ENCODE measurements at places on chromosomes 5 and 9.

GRCh38 chr5:160486573-160486972 is 64.9 kb downstream of the PTTG1 start:
- no peak for DNase-seq

DNA sequence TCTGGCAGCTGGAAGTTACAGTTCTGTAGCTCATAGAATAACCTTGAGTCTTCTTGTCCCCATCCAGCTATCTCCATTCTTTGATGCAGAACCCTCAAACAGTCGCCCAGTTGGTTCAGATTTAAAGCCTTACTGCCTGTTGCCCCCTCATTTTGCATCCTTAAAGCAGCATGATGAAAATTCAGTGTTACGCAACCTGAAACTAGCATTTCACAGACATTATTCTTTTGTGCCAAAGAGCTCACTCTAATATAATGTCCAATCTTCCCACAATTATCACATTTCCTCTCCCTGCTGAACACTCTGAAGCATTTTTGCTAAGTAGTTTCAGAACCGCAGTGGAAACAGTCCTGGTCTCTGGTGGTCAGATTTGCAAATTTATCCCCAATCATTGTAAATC is 318.0 kb downstream of the PSAT1 start:
- DNase-seq = no peak

DNA sequence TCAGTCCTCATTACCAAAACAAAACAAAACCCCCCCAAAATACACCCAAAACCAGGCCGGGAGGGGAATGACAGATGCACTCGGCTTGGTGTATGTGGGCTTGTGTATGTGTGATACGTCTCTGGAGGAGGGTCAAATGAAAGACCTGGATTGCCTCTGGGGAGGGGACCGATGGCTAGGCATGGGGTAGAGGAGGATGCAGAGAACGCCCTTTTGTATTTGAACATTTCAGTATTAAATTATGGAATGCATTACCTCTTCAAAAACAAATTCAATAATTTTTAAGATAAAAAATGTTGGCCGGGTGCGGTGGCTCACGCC is 61.4 kb downstream of the LMX1B start:
- DNase-seq = no peak

DNA sequence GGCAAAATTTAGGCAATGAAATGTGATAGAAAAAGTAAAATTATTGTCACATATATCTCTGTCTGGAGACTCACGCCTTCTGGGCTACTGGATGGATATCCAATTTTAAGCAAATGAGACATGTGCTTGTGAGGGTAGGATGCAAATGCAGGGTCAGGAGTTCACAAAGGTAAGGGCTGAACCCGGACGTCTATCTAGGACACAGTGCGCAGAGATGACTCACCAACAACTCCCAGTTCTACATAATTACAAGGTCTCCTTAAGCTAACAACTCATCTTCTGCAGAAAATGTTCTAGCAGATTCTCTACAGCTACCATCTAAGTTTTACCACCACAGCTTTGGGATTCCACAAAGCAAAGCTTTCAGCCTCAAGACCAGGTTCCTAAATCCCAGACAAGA is 160.5 kb downstream of the ENTREP1 start:
- DNase-seq = no peak

DNA sequence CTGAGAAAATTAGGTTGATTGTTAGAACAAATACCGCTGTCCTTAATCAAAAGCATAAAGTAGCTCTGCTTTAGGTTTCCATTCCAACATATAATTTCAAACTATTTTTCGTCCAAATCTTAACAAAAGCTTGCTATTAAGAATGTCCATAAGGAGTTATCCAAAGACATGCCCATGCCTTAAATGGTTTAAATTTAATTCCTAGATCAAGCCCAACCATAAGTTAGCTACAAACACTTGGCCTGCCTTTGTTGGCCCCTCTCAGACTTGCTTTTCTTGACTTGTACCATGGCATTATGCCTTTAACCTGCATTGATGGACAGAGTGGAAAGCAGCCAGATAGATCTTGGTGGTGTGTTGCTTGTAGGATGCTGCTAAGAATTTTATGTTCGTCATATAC is 8.8 kb downstream of the GARNL3 start:
- no peak for DNase-seq

GRCh38 chr5:52469420-52469819 is 318.3 kb upstream of the ITGA1 start:
- DNase-seq = no peak

GRCh38 chr9:6716766-6717165 is 41.0 kb upstream of the KDM4C start:
- no peak for DNase-seq

DNA sequence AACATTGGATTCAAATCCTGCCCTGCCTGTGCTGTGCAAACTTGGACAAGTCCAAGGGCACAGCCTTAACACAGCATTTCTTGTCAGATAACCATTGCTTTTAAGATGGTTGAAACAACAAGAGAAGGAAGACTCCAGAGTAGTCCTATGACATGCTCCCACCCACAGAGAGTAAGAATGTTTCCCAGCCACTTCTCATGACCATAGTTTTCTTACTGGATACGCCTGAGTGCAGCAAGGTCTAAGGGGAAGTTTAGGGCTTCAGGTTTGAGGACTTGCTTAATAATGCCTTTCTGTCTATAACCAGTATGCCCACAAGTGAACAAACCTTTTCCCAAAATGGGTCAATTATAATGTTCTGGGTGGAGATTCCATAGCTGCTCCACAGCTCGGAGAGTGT is 126.4 kb downstream of the SLF1 start:
- DNase-seq = no peak

GRCh38 chr5:176654856-176655255 is 7.6 kb downstream of the TSPAN17 start:
- no peak for DNase-seq

DNA sequence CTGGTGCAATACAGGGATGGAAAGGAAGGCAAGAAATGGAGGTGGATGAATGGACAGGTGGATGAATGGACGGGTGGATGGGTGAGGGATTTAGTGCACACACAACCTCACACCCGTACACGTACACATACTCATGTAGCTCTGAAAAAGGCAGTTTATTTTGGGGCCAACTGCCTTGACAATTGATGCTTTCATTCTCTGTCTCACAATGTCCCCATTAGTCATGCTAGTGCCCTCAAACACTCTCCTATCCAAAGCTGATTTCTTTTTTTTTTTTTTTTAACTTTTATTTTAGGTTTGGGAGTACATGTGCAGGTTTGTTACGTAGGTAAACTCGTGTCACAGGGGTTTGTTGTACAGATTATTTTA is 495.0 kb downstream of the DMAC1 start:
- no peak for DNase-seq

DNA sequence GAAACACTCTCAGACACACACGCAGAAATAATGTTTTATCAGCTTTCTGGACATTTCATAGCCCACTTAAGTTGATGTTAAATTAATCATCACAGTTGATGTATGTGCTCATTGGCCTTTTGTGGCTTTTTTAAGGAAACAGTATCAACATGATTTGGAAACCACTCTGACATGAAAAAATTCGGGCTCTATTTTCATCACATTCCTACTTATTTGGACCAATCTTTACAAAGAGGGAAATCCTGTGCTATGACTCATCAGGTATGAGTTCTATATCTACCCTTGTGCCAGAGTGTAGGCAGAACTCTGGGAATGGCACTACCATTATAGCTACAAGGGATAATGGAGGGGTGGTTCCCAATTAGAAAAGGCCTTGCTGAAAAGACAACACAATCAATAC is 388.4 kb upstream of the PTGER4 start:
- no peak for DNase-seq

GRCh38 chr9:27414220-27414761 is 109.8 kb upstream of the IFNK start:
- no peak for DNase-seq

- no peak for DNase-seq
These were observed 57.0 kb upstream of the NEURL1B start for GRCh38 chr5:172583931-172584511.

GRCh38 chr9:68895741-68896478 is 118.0 kb downstream of the PRKACG start:
- no peak for DNase-seq

GRCh38 chr5:65546141-65546540 is 16.8 kb downstream of the CENPK start:
- DNase-seq = no peak

DNA sequence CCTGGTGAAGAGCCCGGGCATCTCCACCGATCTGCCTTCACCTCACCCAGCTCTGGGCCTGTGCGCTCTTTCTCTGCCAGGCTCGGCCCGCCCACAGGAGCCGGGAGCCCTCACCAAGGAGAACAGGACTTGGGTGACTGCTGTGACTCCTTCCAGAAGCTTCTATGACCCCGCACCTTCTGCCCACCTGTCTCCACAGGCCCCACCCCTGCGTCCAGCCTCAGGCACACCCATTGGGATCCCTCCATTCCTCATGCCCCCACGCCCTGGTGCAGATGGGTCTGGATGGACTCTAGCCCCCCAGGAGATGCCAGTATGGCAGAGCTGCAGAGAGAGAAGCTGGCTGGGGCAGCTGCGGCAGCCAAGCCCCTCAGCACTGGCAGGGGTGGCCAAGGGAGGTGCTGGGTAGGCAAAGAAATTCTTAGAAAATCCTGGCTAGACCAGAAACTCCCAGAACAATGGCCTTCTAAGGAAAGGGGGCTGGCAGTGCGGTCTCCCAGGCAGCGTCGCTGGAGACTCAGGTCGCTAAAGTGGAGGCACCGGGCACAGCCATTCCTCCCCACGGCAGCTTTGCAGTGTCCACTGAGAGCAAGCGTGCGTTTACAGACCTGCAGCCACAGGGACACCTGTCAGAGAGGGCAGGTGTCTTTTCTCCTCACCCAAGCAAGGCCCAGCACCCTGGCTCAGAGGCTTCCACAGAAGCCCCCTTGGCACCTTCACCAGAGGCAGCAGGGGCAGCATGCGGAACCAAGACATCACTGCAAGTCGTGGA is 17.3 kb downstream of the LPCAT1 start:
- DNase-seq = no peak

GRCh38 chr5:73729329-73729728 is 103.3 kb downstream of the ARHGEF28 start:
- no peak for DNase-seq

GRCh38 chr9:126842977-126843799 is 17.3 kb upstream of the ZBTB34 start:
- DNase-seq = no peak

- no peak for DNase-seq
These were observed 6.0 kb downstream of the TRIM7 start for GRCh38 chr5:181198905-181199519.

DNA sequence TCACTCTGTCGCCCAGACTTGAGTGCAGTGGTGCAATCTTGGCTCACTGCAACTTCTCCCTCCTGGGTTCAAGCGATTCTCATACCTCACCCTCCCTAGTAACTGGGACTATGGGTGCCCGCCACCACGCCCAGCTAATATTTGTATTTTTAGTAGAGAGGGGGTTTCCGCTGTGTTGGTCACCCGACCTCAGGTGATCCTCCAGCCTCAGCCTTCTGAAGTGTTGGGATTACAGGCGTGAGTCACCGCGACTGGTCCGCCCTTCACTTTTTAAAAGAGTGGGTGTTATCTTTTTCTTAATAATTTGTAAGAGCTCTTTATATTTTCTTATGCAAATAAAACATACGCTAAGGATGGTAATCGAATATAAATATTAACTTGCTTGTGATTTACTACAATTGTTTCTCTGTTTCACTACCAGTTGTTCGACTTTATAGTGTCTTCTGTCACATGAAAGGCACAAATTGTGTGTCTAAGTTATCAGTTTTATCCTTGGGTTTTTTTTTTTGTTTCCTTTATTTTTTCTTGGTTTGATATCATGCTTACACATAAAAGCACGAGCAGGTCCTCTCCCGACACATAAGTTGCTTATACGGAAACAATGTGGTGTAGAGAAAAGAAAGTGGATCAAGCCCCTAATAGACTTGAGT is 1.9 kb upstream of the GPBP1 start:
- DNase-seq = no peak

GRCh38 chr5:140093179-140093578 is 20.7 kb upstream of the PURA start:
- DNase-seq = no peak

DNA sequence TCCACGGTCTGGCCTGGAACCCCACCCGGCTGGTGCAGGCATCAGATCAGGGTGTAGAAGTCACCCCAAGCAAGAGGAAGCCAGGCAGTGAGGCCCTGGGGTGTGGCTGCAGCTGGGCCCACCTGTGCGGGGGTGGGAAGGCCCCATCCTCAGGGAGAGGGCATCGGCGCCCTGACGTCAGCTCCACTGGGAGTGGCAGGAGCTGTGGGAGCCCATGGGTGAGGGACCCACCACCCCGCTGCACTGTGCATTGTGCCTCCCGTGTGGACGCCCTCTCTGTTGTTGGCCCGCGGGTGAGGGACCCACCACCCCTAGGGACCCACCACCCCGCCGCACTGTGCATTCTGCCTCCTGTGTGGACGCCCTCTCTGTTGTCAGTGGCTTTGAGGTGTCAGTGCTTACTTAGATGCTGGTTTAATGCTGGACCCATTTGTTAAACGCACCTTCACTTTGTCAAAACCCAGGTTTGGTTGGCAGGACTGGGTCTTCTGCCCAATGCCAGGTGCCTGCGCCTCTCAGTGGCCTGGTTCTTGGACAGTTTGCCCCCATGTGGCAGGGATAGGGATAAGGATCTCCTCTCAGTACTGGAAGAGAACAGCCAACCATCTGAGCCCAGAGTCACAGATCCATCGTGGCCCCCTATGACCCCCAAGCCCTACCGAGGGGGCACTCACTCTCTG is 6.9 kb upstream of the EXOC3 start:
- DNase-seq = no peak

GRCh38 chr5:58918021-58918729 is 335.3 kb downstream of the RAB3C start:
- no peak for DNase-seq

DNA sequence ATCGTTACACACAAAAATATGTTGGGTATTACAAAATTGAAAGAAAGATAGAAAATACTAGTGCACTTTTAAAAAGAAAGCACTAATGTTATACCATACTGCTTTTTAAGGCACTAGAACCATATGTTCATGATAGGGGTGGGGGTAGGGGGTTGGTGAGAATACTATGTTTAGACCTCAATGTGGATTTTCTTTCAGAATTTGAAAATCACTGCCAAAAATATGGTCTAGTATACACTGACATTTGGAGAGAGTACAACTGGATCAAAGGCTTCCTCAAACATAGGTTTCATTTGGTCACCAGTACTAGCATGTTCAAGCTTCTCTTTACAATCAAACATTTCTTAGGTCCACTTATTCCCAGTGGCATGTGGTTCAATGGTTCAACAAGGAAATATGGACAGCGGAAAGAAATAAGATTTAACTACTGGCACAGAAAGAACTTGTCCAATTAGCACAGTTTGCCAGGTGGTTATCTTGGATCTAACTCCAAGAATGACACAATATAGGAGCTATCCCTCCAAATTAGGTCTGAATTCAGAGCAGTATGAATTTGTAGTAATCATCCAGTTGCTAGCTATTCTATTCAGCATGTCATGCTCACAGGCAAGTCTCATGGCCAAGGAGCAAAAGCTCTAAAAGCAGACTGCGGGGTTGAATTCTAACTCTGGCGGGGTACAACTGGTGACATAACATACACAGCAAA is 139.3 kb downstream of the SLC24A2 start:
- no peak for DNase-seq
